ENCODE measurements at places on chromosomes 1 and 21.

- no peak for DNase-seq
Observed at GRCh38 chr1:236172041-236172579, 29.8 kb downstream of the GPR137B start.

DNA sequence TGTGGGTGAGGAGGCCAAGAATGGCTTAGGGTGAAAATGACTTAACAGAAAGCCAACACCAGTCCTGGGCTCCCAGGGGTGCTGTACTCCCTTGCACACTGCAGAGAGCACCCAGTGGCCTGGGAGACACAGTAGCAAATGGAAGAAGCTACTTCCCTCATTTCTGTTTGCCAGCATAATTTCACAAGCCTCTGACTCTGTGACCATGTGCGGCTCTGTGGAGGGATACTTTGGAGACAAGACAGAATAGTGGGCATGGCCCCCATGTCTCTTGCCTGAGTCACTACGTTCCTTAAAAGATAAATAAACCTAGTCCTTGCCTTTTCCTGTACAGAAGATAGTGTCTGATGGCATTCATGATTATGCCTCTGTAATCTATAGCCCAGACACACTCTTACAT, 38.1 kb downstream of the TRIM62 start:
- no peak for DNase-seq

DNA sequence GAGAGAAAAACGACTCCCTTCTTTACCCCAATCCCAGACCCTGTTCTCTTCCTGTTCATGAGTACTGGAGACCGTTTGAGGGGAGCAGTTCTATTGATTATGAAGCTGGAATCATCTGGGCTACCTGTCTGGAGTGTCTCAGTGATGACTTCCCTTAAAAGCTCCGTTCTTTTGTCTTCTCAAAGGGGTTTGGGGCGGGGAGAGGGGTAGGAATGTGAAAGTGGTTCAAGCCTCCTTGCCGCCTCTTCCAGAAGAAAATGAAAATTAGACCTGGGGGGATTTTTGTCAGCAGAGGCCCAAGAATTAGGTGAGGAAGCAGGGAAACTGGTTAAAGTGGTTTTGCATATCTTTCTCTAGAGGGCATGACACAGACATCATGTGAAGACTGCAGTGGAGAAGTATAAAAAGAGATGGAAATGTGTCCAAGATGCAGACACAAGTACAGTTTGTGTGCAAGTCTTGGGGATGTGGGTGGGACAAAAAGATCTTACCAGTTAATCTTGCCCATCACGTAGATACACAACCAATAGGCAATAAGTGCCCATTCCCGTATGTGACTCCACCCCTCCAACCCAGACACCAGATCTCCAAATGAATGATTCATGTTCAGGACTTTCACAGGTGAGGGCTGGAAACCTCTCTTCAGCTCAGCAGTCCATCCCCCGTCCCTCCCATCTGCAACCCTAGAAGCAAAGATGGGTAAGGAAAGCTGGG, 470 bp upstream of the MTMR11 start:
- DNase-seq = no peak

DNA sequence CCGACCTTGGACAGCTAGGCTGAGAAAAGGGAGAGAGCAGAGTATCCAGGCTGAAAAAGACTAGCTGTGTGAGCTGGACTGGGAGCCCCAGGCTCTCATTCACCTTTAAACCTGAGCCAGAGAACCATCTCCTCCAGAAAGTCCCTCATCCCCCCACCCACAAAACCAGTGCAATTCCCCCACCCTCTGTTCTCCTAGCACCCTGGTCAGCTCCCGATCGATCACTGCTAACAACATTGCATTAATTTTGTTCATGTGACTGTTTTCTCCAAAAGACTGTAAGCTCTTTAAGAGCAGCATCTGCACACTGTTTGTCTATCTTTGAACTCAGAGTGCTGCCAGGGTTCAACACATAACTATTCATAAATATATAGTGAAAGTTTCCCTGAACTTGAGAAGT, 67.1 kb upstream of the NFASC start:
- no peak for DNase-seq

- DNase-seq = no peak
Observed at GRCh38 chr1:4792565-4792964, 138.2 kb downstream of the AJAP1 start.

DNA sequence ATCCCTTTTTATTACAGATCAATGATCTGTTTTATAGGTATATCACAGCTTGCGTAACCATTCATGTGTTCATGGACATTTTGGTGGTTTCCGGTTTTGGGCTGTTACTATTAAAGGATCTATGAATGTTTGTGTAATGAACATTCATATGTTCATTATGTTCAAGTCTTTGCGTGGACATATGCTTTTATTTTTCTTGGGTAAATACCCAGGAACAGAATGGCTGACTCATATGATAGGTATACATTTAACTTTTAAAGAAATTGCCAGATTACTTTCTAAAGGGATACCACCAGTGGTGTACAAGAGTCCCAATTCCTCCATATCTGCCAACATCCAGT, 73.7 kb downstream of the SPATA46 start:
- no peak for DNase-seq

DNA sequence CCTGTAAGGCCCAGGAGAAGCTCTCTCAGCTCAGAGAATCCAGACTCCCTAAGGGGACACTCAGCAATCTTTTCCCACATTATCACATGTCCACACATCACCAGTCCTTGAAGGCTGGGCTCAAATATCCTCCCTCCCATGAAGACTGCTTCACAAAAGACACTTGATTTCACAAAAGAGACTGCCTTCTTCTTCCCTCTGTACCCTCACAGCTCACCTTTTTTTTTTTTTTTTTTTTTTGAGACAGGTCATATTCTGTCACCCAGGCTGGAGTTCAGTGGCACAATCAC, 1.5 kb downstream of the CD58 start:
- no peak for DNase-seq

DNA sequence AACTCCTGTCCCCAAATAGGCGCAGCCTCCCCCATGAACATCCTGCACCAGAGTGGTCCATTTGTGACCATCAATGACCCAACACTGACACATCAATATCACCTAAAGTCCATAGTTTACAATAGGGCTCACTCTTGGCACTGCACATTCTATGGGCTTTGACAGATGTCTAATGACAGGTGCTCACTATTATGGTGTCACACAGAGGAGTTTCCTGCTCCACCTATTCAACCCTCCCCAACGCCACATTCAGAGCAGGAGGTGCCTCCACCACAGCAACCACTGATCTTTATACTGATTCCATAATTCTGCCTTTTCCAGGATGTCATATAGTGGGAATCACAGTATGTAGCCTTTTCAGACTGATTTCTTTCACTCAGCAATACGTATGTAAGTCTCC, 24.2 kb downstream of the GNG4 start:
- no peak for DNase-seq

DNA sequence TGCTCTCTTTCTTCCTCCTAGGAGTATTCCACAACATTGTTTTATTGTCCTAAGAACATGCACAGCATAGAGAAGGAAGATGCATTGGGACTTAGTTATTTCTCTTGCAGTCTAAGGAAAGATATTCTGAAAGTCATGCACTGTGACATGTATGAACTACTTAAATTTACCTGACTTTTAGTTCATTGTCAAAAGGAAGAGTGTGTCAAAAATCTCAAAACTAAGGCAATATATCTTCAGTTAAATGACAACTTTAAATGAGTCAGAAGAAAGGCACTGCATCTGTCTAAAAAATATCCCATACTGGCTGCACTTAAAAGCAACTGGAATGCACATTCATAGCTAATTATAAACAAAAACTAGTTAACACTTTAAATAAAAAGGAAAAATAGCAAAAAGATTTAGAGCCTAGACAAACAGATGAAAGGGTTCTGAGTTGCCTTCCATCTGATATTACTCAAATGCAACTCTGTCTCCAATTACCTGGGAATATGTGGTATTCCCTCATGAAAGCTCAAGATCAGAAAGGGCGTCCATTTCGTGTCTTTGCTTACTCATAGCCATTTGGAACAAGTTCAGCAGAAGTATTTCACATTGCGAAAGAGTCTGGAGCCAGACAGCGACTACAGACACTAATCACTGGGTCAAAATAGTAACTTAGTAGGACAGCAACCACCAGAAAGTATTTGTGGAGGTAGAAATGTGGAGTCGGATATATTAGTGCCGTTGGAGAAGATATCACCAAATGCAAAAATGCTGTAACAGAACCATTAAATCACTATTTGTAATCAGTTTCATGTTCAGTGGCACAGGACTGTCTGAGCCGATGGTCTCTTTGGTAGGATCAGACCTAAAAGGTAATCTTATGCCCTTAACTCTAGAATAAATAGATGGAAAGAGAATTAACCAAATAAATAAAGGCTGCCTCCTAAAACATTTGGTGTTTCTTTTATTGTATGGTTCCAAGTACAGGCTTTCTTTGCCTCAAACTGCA, 225.7 kb downstream of the GREM2 start:
- no peak for DNase-seq

GRCh38 chr21:31530897-31531705, 128.4 kb upstream of the SOD1 start:
- no peak for DNase-seq

DNA sequence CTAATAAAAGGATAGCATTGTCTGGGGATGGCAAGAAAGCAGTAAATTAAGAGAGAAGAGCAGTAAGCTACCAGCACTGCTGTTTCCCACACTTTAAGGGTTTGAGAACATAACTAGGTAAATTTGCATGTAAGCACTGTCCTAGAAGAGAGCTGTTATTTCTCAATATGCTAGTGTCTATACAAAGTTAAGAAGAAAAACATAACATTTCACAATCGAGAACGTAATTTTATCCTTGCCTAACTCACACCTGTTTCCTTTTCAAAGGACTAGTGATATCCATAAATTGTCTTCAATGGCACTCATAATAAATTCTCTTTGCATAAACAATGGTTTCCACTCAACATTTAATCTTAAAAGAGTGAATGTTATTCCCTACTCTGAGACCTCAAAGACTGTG, 576.0 kb downstream of the PTBP2 start:
- DNase-seq = no peak

DNA sequence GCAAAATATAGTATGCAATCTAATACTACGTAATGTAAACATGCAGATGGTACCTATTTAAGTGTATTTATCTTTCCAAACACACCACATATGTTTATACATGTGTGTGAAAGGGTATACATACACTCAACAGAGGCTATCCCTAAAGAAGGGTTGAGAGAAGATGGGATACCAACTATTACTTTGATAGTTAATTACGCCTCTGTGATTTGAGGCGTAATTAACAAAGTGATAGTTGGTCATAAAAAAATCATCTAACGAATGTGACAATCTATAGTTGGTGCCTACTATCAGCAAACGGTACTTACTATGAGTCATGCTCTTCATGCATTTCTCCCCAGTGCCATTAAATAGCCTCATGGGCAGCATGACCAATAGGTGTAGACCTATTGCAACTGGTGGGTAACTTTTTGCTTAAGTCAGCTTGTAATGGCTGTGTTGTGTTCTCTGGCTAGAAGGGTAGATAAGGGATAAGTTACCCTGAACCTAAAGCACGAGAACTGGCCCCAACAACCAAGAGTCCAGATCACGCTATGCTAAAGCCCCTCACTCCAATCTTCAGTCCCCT, 15.3 kb downstream of the RCAN1 start:
- no peak for DNase-seq

DNA sequence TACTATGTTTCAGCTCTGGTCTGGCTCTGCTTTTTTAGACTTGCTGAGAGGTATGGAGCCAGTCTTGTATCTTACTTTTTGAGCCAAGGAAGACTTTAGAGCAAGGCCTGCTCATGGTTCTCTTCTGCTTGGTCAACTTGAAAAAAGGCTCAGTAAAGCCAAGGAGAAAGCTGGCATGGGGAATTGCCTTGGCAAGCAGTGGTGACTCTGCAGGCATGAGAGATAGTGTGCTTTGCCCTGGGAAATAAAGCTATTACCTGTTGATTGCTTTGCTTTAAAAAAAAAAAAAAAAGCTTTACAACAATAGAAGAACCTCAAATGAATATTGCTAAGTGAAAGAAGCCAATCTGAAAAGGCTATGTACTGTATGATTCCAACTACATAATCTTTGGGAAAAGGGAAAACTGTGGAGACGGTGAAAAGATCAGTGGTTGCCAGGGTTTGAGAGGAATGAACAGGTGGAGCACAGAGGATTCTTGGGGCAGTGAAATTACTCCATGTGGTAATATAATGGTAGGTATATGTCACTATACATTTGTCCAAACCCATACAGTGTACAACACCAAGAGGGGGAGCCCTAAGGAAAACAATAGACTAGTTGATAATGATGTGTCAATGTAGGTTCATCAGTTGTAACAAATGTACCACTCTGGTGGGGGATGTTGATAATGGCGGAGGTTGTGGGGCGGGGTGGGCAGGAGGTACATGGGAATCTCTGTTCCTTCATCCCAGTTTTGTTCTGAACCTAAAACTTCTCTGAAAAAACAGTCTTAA, 87.6 kb downstream of the HMCN1 start:
- DNase-seq = no peak

- DNase-seq = no peak
Observed at GRCh38 chr1:43885279-43885801, 48.3 kb upstream of the ARTN start.

Measured in effector memory CD8-positive, alpha-beta T cell (primary cell).